CD4-positive, alpha-beta T cell treated with Interleukin-6 for 4 hours (primary cell): ENCODE measurements at places on chromosomes 7 and 10.

DNA sequence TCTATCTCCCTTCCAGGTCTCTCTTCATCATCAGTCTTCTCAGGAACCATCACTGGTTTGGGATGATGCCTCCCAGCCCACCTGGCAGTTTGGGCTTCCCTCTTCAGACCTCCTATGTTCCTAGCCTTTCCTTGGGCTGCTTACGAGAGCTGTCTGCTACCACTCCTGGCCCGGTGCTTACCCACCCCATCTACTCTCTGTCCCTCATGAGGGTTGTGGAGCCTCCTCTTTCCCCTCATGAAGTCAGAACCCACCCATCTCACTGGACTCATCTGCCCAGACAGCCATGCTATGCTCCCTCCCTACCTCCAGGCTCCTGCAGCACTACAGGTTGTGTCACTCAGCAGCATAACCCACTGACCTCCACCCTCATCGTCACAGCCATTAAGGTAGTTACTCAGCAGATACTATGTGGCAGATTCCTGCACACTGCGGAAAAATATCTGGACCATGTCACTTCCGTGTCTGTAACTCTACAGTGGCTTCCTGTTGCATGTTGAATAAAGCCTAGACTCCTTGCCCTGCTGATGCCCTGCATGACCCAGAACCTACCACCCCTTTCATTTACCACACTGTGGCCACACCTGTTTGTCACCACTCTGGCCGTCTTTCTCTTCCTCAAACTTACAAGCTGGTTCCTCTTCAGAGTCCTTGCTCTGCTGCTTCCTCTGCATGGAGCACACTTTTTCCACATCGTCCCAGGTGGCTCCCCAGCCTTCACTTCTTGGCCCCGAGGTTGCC is 2.0 kb downstream of the DBNL start:
- DNase-seq = peak; percentile 48

DNA sequence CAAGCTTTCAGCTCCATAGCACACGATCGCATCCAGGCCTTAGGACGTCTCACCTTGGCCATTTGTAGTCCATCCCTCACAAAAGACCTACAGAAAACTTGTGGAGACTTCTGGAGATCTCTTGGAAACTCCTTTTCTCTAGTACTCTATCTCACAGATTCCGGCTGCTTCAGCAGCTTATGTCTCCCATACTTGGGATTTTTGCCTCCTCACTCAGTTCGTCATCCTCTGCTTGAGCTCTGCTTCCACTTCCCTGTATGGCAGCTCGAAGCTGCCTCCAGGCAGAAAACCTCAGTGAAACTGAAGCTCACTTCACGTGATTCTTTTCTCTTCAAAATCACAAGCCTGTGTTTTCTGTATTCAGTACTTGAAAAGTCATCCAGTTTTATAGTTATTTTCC is 178.7 kb upstream of the GDF10 start:
- no peak for DNase-seq

DNA sequence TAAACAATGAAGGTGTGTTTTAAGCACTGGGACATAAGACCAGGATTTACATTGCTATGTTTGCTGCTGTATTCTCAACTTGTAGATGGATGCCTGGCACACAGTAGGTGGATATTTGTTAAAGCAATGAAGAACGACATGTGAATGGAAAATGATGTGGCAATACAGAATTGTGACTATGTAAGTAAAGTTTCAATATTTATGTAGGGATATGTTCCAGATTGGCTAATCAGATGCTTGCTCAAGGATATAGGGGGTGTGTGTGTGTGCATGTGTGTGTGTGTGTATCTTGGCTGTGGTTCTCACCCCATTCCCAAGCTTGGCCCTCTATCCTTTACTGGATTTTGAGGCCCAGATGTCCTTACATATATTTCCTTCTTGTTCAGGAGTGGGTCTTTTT is 42.7 kb upstream of the LAMB1 start:
- DNase-seq = no peak

- DNase-seq = no peak
Observed at GRCh38 chr7:2009541-2010001, 223.2 kb downstream of the MAD1L1 start.

DNA sequence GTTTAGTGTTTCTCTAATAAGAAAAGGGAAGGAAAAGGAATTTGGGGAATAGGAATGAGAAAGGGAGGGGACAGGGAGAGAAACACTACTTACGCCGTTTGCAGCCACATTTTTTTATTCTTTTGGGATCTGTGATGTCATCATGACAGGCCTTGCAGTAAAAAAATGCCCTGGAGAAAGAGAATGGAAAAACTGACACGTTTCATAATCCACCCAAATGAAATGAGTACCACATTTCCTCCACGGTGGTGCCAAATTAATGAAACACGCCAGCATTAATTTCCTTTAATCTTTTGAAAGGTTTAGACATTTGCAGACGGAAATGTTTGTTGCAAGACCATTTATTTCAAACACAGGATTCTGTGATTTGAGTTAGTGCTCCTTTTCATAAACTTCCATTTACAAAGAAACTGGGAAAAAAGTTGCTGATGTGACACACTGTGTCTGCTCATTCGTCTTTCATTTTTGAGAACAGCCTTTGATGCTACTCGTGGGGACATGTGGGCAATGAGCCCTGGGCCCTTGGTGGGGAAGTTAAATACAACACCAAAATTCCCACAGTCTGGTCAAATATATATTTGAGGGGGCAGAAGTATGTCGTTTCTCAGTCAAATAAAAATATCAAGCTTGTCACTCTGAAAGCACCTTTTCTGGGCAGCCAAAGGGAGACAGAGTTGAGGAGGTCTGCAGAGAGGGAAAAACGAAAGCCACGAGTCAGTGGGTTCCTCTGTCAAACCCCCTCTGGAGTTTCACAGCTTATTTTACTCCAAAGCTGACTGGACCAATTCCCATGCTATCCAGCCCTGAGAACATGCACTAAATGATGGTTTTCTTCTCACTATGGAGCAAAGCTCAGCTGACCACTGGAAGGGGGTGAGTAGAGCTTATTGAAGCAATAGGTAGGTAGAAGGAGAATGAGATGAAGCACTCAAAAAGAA is 625.5 kb downstream of the KCNMA1 start:
- DNase-seq = no peak

GRCh38 chr7:144820552-144820951 is 15.3 kb downstream of the TPK1 start:
- peak; percentile 35 for DNase-seq

- DNase-seq = no peak
Observed at GRCh38 chr10:112246-112645, 23.0 kb upstream of the ZMYND11 start.

- no peak for DNase-seq
Observed at GRCh38 chr7:141511316-141511675, 39.9 kb upstream of the AGK start.

DNA sequence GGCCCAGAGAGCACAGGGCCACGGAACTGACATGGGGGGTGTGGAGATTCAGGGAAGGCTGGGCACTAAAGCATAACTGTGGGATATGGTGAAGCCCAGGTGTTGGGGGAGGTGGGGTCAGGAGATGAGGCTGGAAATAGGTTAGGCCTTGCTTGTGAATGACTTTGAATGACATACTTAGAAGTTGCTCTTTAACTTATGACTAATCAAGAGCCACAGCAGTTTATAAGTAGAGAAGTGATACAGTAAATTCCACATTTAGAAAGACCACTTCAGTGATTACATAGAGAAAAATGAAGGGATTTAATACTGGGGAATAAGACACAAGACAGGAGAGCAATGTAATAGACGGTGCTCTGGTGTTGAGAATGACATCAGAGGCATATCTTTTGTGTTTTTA is 120.8 kb upstream of the SEC61G start:
- DNase-seq = no peak

DNA sequence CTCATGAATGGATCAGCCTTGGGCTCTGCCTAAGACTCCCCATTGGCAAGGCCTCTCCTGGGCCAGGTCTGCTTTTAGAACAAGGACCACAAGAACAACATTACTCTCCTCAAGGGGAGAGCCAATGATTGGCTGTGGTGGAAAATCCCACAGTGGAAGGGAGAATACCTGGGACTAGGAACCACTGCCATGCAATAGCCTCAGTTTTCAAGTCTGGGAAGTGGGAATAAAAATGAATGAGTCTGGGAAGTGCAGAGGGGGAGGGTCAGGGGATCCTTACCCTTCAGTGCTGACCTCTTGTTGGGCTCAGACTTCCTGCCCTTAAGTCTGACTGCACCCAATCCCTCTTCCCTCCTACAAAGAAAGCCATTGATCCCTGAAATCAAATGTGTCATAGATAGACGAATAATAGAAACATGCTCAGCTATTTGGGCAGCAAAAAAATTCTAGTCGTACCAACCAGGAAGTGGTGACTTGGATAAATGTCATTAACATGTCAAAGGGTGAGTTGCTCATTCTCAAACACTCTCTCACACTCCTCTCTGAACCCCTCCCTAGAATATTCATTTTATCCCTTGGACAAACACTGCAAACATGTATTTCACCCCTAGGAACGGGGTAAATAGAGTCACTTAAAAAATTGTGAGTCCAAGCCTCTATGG is 123.6 kb downstream of the SH3PXD2A start:
- no peak for DNase-seq

GRCh38 chr10:34433241-34434076 is 381.6 kb downstream of the PARD3 start:
- no peak for DNase-seq

DNA sequence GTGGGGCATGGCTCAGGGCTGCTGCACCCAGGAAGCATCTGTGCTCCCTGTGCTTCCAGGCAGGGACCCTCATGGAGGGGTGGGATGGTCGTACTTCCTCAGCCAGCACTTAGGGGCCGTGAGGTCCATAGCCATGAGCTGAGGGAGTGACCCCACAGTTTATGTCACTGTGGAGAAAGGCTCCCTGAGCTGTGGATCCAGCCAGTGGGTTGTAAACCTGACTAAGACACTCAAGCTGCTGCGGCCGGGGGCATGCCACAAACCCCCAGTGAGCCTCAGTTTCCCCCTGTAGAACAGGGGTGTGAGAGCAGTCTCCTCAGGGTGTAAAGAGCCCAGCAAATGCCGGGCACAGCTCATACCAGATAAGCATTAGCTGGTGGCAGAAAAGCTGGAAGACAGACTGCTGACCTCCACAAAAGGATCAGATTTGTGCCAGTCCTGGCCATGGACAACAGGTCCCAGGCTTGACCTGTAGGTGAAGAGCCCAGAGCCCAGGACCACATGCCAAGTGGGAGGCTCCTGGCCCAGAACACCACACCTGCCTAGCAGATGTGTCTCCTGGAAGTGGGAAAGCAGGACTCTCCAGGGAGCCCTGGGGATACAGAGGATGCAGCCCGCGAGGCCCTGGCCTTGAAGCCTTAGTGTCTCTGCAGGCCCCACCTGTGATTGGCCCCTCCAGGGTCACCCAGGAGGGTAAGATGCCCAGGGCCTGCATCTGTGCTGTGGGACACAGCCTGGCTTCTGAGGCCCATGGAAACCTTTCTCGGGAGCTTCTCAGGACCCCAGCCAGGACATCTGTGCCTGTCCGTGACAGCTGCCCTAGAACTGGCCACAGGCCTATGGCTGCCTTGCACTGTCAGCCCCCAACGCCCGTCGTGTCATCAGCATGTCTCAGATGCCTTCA is 78.1 kb upstream of the RET start:
- DNase-seq = no peak

DNA sequence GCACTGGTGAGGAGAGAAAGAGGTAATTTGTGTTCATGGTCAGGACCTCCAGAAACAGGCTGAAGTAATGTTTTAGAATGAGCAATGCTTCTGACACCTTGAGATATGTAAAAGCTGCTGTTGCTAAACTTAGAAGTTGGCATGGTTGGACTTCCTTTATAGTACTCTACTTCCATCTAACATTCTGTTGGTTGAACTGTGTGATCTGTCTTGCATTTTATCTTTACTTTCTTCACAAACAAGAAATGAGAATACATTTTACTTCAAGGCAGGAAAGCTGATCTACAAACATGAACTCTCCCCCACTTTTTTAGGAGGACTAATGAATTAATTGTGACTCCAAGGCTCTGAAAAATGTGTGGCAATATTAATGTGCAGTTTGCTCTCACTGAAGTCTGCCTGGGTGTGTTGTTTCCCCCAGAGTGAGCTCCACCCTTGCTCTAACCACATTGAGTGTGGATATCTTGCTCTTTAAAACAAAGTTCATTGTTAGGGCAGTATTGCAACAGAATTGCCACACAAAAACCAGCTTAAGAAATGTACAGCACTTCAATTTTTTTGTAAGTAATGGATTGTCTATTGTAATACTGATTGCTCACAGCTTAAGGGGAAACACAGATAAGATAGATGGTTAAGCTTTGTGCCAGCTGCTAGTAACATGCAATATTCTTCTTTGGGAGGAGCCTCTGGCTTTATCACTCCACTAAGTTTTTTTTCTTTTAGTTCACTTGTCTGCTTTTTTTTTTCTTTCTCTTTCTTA is 69.0 kb downstream of the ADD3 start:
- DNase-seq = peak; percentile 50

DNA sequence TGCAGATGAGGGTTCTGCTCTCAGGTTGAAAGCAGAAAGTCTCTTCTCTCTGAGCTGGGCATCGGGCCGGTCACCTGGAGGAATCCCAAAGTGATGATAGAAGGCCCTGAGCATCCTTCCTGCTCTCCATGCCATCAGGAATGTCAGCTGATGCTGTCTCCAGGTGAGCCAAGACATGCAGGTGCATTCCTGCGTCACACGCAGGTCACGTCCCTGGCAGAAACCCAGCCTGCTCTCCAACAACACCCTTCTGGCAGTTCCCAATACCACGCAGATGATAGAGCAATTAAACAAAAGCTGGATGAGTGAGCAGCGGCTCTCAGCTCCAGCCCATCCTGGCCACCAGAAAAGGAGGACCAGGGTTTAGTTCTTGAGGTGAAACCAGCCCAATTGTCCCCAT is 6.9 kb upstream of the WIPI2 start:
- DNase-seq = no peak

DNA sequence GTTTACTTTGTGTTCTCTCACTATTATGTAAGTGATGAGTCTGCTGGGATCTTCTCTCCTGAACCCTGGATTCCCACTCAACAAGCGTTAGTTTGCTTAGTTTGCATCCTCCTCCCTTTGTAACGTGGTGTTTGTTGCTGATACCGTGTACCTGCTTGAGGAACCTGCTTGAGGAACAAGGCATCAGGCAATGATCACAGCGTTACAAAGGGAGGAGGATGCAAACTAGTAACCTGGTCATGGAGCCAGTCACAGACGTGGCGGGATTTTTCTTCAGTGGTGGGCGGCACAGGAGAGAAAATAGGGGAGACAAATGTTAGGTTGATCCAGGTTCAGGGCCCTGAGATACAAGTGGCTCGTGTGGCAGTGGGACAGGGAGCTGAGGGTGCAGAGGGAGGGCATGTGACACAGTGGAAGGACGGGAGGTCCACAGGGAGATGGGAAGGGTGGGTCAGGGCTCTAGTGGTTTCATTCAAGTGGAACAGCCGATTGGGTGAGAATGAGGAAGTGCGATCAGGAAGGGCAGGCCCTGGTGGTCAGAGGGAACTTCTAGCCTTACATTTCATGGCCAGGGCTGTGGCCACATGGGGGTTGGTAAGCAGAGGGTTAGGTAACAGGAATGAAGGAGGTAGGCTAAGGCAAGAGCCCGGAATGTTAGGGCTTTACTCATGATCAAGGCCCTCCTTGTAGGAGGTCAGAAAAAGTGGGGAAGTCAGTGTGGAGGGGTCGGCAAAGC is 38.0 kb downstream of the SNX10 start:
- DNase-seq = no peak

DNA sequence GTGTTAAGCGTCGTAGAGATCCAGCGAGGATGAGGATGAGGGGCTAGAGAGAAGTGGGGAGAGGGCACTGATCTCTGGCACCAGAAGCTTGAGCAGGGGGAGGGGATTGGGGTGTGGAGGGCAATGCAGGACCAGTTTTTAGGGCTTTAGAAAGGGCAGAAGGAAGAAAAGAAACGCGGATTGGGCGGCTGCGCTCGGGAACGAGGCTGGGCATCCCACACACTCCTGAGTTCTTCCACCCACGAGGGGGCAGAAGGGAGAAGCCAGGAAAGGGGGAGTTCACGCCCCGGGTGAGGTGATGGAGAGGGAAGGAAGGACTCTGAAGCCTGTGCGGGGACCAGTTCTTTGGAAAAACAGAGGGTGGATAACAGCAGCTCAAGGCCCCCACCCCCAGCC is 6.1 kb upstream of the VGF start:
- no peak for DNase-seq
